ENCODE measurements at places on chromosomes 5 and 9.
A peak's percentile ranks its signal among the peaks of the same experiment; 100 is the strongest.

DNA sequence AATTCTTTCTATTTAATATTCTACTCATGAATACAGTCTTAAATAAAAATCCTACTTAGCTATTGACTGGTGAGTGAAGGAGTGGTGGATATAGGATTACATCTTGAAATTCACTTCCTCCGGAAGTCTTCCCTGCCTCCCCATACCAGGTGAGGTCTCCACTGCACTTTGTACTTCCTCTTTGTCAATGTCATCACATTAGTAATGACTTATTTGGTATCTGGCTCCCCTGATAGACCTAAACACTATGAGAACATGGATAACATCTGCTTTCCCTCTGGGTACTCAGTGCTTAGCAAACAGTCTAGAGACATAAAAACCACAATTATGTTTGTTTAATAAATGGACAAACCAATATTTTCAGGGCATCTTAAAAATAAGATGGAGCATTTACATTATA lies 532.1 kb downstream of the PDE4D start:
- DNase-seq = no peak

DNA sequence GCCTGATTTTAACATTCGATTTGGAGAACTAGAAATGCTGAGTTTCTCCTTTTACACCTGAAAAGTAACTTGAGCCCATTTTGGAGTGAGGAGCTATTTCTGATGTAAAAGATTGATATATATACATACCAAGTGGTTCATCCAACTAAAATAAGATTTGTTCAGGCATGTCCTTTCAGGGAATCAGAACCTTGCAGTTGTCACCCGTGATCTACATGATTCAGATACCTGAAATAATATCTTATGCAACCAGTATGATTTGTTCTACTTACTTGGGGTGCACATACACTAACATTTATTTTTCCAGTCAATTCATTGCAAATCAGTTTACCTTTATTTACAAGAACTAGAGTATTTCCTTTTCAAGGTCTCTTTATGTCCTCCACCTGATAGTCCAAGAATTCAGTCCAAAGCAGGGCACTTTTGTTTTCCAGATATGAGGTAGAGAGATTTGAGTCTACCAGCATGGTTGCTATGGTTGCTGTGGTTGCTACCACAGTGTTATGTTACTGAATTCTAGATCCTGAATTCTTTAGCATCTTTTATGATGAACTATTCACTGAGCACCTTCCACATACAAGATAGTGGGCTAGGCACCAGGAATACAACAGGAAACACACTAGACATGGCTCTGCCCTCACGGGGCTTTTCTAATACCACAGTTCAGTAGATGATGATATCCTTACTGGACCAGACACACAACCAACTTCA lies 49.3 kb downstream of the CCL28 start:
- DNase-seq = no peak

- DNase-seq = no peak
Observed at GRCh38 chr5:82525626-82526025, 247.5 kb upstream of the RPS23 start.

GRCh38 chr5:73938938-73939320 lies 312.9 kb downstream of the ARHGEF28 start:
- no peak for DNase-seq

DNA sequence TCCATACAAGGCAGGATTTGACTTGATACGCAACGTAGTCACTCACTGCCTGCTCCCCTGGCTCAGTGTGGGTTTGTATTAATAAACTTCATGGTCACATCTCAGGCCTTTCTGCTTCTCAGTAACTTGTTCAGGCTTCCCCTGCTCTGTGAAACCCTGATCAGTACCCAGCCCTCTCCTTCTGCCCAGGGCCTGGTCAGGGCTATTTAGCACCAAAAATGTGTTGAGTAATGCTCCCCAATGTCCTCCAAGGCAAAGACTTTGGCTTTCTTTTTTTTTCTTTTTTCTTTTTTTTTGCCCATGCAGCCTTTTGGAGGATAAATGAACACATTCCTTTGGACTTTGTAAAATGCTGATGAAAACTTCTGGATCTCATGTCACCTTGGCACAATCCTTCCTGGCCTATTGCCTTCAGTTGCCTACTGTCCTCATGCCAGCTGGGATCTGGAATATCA lies 399.2 kb upstream of the KLF4 start:
- no peak for DNase-seq

DNA sequence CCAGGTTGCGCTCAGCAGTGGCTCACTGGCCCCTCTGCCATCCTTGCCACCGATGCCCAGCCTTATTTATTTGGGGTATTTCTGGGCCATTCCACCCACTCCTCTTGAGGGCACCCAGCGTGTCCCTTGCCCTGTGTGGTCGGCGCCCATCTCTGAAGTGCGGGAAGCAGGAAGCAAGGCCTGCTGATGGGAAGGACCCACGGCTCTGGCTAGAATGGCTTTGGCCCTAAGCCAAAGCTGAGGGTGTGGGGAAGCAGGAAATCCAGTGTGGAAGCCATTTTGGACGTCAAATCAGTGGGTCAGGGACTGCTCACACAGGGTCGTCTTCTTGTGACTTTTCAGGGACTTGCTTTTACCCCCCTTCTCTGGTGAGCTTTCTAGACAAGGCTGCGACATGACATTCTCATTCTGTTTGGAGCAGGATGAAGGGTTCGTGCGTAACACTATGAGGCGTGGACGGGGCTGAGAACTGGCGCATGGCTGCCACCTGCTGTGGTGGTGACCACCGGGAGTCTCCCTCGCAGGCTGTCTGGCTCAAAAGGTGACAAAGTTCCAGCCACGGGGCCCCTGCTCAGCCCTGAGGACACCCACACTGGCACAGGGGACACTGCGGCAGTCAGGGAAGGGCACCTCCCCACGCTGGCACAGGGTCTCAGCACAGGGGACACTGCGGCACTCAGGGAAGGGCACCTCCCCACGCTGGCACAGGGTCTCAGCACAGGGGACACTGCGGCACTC lies 50.7 kb upstream of the NKD2 start:
- peak; percentile 54 for DNase-seq

GRCh38 chr9:89712283-89712682 lies 107.5 kb downstream of the GADD45G start:
- DNase-seq = no peak

GRCh38 chr9:117413346-117414219 lies 1.3 kb downstream of the ASTN2 start:
- DNase-seq = no peak
